ENCODE measurements at places on chromosomes 7 and 10.

GRCh38 chr10:34811126-34811967, 3.7 kb downstream of the PARD3 start:
- DNase-seq = no peak

GRCh38 chr7:120628251-120628650, 229.7 kb downstream of the TSPAN12 start:
- no peak for DNase-seq

DNA sequence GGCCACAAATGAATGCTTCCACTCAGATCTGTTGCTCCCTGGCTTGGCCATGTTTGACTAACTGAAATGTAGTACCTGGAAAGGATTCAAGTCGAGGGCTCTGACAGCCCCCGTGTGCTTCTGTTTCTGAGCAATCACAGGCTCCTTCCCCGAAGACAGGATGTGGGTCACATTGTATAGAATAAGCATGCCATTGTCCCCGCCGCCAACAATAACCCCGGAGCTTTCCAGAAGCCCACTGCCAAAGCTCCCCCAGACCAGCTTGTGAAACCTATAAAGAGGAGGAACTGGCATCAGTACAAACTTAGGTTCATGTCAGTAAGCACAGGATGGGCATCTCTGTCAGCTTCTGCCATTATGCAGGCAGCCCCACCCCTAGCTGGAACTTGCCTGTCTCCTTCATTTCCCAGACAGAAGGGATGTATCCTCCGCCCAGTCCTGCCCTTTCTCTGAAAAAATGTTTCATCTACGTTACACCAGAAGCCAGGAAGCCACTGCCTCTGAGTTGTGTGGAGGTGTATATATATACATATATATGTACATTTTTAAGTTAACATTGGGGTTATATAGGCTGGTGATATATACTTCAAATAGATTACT, 10.3 kb downstream of the SEC31B start:
- DNase-seq = no peak

DNA sequence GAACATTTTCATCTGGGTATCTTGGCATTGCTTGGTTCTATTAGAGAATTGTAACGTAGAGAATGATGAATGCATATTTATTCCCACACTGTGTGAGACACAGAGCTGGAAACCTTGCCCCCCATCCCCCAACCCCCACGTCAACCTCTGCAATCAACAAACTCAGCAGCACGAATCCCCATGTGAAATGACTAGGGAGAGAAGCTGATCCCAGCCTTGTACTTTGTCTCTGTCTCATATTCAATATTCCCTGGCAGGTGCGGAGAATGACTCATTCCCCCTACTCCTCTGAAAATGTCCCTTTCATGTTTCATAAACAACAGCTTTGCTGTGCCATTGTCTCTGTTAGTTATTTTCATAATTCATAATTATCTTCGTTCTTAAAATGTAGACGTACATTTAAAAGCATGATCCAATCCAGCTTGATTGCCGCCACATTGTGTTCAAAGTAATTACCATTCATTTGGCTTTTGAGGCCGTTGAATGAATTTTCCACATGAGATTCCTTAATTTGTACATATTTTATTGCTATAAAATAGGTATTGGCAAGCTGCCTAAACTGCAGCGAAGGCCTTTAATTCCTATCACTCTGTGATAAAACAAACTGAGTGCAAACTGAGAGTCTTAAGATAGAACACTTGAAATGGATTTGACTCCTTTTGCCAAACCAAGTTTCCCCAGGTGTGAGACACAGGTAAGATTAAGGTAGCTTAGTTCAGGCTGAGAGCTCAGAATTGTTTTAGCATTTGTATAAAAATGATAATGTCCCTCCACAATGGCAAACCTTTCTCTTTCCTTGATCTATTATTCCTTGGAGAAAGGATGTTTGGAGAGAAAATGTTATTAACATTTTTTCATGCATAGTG, 920.2 kb downstream of the TYW1 start:
- DNase-seq = no peak

GRCh38 chr7:130374507-130374906, 5.8 kb upstream of the CPA1 start:
- DNase-seq = no peak

DNA sequence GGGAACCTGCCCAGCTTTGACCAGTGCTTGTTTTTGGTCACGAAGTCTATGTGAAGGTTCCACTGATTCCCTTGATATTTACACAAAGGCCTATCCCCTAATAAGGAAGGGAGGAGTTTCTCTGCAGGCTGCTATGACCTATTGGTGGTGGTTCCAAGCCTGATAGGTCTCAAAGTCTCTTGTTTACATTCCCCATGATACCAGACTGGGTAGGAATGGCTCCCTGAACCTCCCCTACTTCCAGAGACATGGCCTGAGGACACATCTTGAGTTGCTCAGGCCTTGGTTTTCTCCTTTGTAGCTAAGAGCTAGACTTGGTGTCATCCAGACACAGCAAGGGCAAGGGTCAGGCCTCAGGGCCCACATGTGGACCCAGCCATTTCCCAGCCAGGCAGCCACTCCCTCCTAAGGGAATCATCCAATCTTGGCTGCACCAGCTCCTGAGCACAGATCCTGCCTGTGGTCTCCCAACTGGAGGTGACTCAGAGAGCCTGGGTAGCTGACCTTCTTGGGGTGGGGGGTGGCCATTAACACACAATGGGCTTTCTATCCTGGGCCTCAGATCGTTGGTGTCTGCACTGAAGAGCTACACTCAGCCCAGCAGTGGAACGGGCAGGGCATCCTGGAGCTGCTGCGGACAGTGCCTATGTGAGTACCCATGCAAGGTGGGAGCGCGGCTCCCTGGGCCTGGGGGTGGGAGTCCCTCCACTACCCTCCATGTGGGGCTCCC, 51.0 kb upstream of the TRIM8 start:
- no peak for DNase-seq

DNA sequence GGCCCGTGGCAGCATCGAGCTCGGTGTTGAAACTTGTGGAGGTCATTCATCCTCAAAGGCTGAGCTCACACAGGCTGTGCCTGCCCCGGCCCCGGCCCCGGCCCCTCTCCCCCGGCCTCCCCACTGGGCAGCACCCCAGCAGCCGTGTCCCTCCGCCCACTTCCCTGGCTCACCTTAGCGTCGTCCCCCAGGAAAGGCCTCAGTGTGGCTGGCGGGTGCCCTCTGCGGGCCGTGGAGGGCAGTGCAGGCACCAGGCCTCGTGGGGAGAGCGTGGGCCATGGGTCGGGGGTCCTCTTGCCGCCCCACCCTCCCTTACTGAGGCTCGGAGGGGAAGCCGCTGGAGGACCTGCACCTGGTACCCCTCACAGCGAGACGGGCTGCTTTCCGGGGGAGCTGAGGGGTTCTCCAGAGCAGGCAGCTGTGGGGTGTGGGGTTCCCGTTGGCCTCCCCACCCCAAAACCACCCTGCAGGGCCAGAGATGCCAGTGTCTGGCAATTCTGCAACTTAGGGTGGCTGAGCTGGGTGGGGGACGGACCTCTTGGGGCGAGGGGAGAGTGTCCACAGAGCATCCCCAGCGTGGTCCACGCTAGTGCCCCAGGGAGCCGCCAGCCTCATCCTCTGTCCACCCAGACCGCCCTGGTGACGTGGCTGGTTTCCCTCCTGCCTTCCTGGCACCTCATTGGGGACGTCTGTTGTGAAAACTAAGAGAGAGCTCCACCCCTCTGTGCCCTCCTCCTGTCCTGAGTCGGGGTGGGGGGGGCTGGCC, 44.2 kb upstream of the DPYSL4 start:
- peak; percentile 96 for DNase-seq

DNA sequence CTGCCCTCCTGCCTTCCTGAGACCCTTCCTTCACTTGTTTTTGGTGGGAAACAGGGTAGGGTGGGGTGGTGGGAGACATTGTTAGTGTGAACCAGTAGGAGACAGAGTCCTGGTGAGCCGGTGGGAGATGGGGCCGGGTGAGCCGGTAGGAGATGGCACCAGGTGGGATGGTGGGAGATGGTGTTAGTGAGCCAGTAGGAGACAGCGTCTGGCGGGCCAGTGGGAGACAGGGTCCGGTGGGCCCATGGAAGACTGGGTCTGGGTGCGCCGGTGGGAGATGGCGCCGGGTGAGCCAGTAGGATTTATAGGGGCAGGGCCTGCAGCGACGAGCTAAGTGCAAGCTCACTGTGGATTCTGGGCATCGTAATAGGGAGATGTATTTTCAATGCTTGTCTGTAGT, 116.8 kb downstream of the TRRAP start:
- no peak for DNase-seq

- DNase-seq = no peak
These were observed 110.3 kb downstream of the VIPR2 start for GRCh38 chr7:159034394-159034793.

- DNase-seq = no peak
These were observed 52.6 kb downstream of the TRRAP start for GRCh38 chr7:98930921-98931320.

Data from 8988T (cell line).